ENCODE measurements at places on chromosomes 3 and 15. TPM values are rescaled to one million over a fixed set of nuclear protein-coding genes. Genes with fewer than 3 reads are reported as not detected.

Gene SLC12A1
- total RNA-seq = not detected

DNA sequence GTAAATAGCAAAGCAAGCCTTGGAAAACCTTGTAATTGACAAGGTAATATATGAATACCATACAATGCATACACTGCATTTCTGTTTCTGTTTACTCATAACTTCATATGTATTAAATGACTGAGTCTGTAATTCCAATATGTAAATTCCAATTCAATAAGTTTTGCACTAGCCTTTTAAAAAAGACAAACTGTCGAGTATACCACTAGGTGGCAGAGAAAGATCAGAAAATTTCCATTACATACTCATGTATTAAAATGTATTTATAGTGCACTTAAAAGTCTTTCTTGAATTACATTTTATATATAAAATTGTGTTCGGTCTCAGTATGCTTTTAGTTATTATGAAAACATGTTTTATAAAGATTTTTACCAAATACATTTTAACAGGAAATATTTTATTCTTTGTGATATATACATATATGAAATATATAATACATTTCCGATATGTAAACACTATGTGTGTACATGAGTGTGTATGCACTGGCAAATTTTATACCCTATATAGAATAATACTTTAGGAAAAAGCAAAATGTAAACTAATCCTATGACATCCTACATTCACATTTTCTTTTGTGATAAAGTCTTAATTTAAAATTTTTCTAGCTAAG lies 216.8 kb downstream of the VGLL3 start:
- DNase-seq = peak; percentile 36

- DNase-seq = no peak
These were observed 100.0 kb downstream of the ARPP21 start for GRCh38 chr3:35739181-35739809.

- DNase-seq = no peak
These were observed 25.2 kb upstream of the SLC4A7 start for GRCh38 chr3:27509376-27509775.

Measured in lung microvascular endothelial cell (primary cell).